ENCODE measurements at places on chromosomes 13 and 19.

DNA sequence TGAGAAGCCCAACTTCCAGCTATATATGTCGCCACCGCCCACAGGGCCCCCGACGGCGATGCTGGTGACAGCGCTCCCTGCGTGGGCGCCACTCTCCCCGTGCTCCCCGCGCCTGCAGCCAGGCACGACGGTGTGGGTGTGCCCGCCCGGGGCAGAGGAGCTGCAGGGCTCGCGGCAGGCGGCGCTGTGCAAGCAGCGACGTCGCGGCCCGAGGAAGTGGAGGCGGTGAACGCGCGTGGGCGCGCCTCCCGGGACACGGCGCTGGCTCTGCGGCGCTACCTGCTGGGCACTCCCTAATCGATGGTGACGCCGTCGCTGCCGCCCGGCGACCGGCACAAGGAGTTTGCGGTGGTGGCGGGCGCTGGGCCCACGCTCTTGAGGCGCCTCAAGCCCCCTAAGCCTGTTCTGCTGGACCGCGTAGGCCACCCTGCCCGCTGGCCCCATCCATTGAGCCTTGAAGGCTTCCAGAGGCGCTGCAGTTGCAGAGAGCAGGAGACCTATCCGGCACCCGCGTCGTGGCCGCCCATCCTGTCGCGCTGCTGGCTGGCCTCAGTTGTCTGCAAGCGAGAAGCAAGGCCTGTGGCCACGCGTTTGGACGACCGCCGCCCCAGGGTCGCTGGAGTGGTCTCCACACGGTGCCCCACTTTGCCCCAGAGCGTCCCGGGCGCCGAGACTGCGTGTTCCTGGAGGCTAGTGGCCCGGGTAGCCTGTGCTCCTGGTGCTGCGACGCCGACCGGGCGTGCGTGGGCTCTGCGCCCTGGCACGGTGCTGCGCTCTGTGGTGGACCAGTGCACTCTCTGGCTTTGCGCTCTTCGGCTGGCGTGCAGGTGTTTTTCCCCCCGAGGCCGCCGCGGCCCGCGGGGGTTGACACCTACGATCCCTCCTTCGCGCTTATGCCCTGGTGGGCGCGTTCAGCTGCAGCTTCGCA is 23.1 kb downstream of the LRFN3 start:
- DNase-seq: peak; percentile 88

GRCh38 chr13:28531845-28532387 is 37.0 kb upstream of the FLT1 start:
- DNase-seq: no peak

- DNase-seq: peak; percentile 74
Observed at GRCh38 chr13:20160306-20161274, at the start of gene GJA3. Gene GJA3 (minus strand): TSS chr13:20161052. CDS start chr13:20143288, 17,764 bp downstream.

DNA sequence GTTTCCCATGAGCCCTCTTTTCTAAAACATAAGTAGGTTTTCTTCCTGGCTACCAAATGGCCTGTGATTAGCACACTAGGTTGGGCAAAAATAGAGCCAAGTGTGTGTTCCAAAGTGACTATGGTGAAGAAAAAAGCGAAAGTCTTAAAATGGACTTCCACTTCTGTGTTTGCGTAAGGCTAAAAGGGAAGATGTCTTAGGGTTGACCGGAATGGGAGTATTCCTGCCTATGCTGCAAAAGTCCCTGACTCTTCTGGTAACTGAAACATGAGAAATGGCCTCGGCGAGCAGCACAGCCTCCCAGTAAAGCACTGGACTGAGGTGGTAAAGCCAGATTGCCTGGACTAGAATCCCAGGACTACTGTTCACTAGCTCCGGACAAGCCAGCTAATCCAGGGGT is 2.4 kb upstream of the FPR1 start:
- no peak for DNase-seq

DNA sequence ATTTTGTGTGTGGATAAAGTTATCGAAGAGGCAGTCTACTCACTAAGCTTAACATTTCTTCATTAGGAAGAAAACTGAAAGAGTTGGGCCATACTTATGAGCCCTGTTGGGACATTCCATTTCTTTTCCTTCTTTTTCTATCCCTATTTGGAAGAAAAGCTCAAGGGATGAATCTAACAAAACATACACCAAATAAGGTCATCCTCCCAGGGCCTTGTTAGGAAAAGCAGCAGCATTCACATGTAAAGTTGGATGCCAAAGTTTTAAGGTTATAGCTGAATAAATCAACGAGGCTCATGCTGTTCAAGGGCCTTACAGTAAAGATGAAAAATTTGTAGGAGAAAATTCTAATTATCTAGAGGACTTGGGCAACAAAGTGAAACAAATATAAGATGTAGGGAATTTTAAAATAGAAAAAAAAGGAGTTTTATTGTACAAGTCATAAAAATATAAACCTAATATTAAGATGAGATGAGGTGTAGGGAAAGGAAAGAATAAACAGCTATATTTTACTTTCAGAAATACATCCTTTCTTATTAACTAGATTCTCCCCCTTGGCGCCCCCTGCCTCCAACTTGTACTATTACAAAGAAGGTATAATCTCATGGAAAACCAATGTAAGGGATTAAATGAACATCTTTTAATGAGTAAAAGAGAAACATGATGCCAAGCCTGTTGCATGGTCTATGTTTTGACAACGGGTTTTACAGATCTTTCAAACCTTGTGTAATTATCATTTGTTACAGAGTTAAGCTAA is 160.4 kb downstream of the PCDH20 start:
- DNase-seq: no peak

GRCh38 chr13:20230913-20231838 is 943 bp downstream of the GJB6 start:
- peak; percentile 38 for DNase-seq

DNA sequence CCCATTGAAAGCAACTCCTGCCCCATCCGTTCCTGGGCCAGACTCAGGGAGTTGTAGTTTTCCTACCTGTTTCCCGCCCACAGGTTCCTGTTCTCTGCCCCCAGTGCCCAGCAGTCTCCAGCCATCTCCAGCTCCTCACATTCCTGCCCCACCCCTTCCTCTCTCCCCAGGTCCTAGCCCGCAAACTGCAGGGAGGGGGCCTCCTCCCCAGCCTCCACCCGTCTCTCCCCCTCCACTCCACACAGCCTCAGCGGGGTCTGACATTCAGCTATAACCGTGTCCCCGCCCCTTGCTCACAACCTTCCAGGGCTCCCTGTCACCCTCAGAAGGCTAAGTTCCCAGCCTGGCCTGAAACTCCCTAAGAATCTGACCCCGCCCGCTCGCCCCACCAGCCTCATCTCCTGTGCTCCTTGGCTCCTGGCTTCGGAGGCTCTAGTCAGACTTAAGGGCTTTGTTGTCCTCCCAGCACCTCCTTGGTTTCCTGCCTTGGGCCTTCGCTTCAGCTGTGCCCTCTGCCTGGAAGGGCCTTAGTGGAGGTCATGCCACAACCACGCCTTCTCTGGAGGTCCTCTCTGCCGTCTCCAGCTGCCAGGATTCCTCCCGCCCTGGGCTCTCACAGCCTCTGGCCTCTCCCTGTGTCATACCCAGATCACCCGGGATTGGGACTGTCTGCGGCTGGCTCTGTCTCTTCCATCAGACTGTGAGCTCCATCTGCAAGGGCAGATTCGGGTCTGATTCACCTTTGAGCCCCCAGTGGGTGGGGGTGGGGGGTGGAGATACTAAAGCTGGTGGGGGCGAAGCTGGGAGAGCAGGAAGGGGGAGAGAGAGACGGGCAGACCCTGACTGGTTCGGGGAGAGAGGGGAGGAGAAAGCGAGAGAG is 5.1 kb upstream of the SPACA6 start:
- no peak for DNase-seq

DNA sequence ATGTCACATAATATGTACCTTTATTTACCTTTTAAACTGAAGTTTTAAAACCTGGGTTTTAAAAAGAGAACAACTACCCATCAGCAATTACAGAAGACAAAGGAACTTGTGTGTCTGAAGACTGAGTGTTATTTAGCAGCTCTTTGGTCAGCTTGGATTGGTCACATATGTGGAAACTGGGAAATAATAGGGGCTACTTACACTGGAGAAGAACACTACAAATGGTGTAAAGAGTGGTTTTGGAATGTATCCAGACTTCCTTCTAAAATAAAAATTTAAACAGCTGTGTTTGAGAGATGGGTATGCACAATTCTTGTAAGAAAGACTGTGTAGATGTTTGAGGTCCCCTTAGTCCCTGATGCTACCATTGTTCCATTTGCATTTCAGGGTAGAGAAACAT is 13.3 kb downstream of the TNFRSF19 start:
- no peak for DNase-seq

- no peak for DNase-seq
Observed at GRCh38 chr19:18221815-18222725, 4.2 kb downstream of the PDE4C start.

DNA sequence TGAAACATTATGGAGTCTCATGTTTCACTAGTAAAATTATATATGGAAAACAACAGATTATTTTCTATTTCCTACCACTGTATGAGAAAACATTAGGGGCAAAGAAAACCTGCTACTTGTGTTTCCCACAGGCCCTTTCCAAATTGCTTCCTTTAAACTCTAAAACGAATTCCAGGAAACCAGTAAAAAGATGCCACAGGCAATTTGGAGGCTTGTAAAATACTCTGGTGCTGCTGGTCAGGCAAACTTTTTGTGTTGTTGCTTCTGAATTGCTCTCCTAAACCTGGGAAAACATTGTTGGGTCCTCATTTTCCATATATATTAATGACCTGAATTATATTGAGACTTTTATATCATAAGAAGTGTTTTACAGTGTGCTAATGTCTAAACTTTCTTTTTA is 141.5 kb downstream of the TDRD3 start:
- no peak for DNase-seq

- DNase-seq: peak; percentile 8
Observed at GRCh38 chr19:3135961-3136683, at the start of gene GNA15. Gene GNA15 (plus strand): TSS chr19:3136033. CDS start chr19:3136451, 418 bp downstream.

GRCh38 chr13:33270895-33271538 is 14.5 kb downstream of the STARD13 start:
- no peak for DNase-seq

- peak; percentile 74 for DNase-seq
Observed at GRCh38 chr19:36850559-36851442, at the start of gene ZNF345. Gene ZNF345 (plus strand): TSS chr19:36850876. CDS start chr19:36876831, 25,955 bp downstream.

DNA sequence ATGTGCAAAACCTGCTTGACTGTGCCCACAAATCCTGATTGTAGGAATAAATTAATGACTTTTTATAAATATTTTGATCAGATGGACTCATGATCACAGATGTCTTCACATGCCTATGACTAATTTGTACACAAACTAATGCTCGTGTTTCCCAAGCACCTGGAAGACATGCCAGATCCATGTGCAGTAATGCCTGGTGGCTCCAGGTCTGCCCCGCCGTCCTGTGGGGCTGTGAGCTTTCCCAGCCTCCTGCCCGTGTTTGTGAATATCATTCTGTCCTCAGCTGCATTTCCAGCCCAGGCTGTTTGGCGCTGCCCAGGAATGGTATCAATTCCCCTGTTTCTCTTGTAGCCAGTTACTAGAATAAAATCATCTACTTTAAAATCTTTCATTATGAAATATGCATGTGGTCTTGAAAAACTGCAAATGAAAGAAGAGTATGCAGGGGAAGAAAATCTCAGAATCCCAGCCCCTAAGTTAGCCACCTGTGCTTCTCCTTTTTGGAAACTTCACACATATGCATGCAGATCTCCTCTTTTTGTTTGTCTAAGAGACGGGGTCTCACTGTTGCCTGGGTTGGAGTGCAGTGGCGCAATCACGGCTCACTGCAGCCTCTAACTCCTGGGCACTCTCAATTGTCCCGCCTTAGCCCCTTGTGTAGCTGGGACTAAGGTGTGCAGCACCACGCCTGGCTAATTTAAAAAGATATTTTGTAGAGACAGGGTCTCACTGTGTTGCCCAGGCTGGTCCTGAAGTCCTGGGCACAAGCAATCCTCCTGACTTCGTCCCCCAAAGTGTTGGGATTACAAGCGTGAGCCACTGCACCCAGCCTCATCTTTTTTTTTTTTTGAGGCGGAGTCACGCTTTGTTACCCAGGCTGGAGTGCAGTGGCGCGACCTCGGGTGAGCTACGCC is 6.2 kb downstream of the RPL28 start:
- no peak for DNase-seq

DNA sequence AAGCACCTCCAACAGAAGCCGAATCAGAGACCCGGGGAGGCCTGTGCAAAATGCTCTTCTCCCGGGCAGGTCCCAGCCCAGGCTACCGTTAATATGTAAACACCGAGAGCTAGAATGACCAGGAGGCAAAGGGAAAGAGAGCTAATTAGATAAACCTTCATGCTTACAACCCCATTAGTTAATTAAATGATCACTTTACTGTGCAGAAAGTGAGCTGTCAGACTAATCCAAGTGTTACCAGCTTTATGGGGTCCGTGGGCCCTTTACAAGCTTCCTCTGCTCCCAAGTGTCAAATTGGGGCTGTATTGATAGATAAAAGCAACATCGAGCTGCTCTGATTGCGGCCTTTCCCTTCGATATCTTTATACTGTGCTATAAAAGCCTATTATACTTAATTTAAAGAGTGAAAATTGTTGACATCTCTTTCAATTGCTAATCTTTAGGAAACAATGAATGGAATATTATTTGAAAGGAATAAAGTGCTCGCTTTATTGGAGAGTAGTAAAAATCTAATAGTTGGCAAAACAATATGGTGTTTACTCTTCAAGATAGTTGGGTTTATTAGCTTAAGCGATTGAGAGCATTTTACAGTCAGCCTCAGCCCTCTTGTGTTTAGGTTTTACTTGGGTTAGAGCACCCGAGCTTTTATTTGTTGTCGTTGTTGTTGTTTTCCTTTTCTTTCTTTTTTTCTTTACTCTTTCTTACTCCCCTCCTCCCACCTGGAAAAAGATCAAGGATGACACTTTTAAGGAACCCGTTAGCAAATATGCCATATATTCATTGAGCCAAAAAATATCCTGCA is 189.3 kb upstream of the GPR12 start:
- DNase-seq: no peak

- peak; percentile 29 for DNase-seq
Observed at GRCh38 chr19:37007587-37008220, 70.5 kb upstream of the ZNF420 start.

- DNase-seq: no peak
Observed at GRCh38 chr13:99756281-99756680, 215.3 kb downstream of the ZIC5 start.
